ENCODE measurements at places on chromosomes 12 and 14.

GRCh38 chr12:49031573-49032161 is 13.1 kb upstream of the PRKAG1 start:
- DNase-seq: no peak

GRCh38 chr12:124684971-124685688 is 117.7 kb upstream of the NCOR2 start:
- peak; percentile 74 for DNase-seq

- DNase-seq: no peak
Measured at GRCh38 chr12:94204499-94205247, 56.3 kb downstream of the PLXNC1 start.

- DNase-seq: no peak
Measured at GRCh38 chr12:114265036-114265435, 140.9 kb downstream of the TBX5 start.

GRCh38 chr14:91358654-91359220 is 58.9 kb downstream of the CCDC88C start:
- no peak for DNase-seq

DNA sequence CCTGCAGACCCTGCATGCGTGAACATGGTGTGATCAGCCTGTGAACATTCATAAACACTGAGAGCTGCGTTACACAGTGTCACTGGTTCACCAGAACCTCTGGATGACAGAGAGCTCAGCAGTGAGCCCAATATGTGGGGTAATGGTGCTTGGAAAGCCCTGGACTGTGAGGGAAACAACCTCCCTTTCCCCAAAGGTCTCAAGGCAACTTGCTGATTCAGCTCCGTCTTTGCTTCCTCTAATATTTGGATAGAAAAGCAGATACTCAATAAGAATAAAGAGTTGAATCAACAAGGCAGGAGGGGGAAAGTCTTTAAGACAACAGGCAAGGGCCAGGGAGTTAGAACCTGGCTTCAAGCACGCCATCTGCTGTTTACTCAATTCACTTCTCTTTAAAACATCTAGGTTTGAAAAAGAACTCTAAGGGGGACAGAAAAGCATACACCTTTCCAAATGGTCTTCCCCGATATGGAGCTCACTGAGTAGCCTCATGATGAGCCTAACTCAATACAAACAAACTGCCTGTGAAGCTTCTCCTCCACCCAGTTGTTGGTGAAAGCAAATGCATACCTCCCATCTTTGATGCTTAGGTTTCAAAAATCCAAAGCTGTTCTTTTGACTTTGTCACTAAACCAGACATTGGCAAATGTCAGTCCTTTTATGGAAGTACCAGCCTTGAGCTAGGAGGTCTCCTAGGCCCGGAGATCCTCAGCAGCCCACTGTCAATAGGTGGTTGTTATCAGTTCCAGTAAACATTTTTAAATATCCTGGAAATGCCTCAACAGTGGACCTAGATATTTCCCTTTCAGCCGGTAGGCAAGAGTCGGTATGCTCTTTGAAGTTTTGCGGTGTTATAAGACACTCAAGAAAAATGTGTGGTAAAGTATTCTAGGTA is 76.1 kb downstream of the SAMD4A start:
- no peak for DNase-seq

Measured in muscle of back (tissue), 13 donors.